ENCODE measurements at places on chromosomes 12 and 14.

GRCh38 chr12:49866859-49867569 lies 24.1 kb upstream of the BCDIN3D start:
- no peaks in the 10 kb centered on the region for H3K36me3 ChIP-seq
- peak; percentile 88 for DNase-seq
- no peak overlapping the region for H3K27ac ChIP-seq
- H3K4me3 ChIP-seq, result no peak overlapping the region

- no peaks in the 10 kb centered on the region for H3K4me1 ChIP-seq
- H3K36me3 ChIP-seq, result no peaks in the 10 kb centered on the region
- no peak overlapping the region for H3K4me3 ChIP-seq
- H3K27ac ChIP-seq, result no peak overlapping the region
Observed at GRCh38 chr12:18363321-18363720, 102.0 kb downstream of the PIK3C2G start.

GRCh38 chr12:77725611-77726010 lies 105.1 kb upstream of the NAV3 start:
- H3K4me1 ChIP-seq, result no peaks in the 10 kb centered on the region
- H3K27ac ChIP-seq, result no peak overlapping the region
- H3K36me3 ChIP-seq, result no peaks in the 10 kb centered on the region
- DNase-seq, result no peak
- no peak overlapping the region for H3K4me3 ChIP-seq

- H3K4me1 ChIP-seq, result peaks cover 47% of the 10 kb centered on the region
- DNase-seq, result no peak
- H3K4me3 ChIP-seq, result no peak overlapping the region
- peak overlapping the region; percentile 80 for H3K27ac ChIP-seq
Observed at GRCh38 chr12:50620109-50620977, 115.6 kb downstream of the DIP2B start.

DNA sequence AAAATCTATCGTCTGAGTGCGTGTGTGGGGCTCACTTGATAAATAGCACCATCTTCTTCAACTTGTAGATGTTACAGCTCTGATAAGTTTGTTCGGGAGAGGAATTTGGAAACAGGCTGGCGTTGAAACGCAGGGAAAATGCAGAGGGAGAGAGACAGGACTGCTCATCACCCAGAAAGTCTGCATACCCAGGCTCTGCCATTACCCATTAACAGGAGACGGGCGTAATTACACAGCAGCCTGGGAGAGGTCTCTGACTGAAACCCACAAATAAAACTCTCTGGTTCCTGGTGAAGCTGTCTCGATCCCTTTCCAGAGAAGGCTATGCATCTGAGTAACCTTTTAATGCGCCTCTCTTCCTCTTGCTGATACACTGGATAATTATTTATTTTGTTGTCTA lies 547.3 kb downstream of the BCL11B start:
- no peak overlapping the region for H3K27ac ChIP-seq
- H3K4me3 ChIP-seq, result no peak overlapping the region
- no peaks in the 10 kb centered on the region for H3K36me3 ChIP-seq
- no peaks in the 10 kb centered on the region for H3K4me1 ChIP-seq
- no peak for DNase-seq

GRCh38 chr12:77980782-77981181 lies 150.1 kb downstream of the NAV3 start:
- no peak overlapping the region for H3K27ac ChIP-seq
- DNase-seq, result no peak
- H3K27me3 ChIP-seq, result no peaks in the 10 kb centered on the region
- H3K4me1 ChIP-seq, result peaks cover 3% of the 10 kb centered on the region
- no peak overlapping the region for H3K4me3 ChIP-seq

- no peak for DNase-seq
- H3K27ac ChIP-seq, result no peak overlapping the region
Observed at GRCh38 chr12:30880061-30880460, 46.5 kb upstream of the TSPAN11 start.

- DNase-seq, result no peak
- H3K4me3 ChIP-seq, result no peak overlapping the region
- no peaks in the 10 kb centered on the region for H3K36me3 ChIP-seq
- H3K27ac ChIP-seq, result peak overlapping the region; percentile 67
Observed at GRCh38 chr12:11814374-11814773, 164.9 kb downstream of the ETV6 start.

DNA sequence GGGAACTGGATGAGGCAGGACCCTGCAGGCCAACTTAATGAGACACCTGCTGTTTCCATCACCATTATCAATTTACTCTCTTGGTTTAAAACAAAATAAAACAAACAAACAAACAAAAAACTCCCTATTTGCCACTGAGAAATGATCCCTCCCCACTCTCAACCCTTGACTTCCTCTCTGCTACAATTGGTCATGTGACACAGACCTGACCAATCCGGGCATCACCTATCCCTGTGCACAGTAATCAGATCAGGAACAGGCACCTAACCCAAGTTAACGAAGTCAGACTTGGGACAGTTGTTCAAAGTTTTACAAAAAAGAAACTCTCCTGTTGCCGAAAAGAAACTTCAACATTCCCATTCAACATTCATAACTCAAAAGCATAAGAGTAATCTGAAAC lies 58.4 kb downstream of the NELL2 start:
- no peaks in the 10 kb centered on the region for H3K27me3 ChIP-seq
- no peaks in the 10 kb centered on the region for H3K36me3 ChIP-seq
- H3K4me3 ChIP-seq, result no peak overlapping the region
- no peak for DNase-seq
- peaks cover 5% of the 10 kb centered on the region for H3K4me1 ChIP-seq

GRCh38 chr12:22190-22529 lies 44.4 kb upstream of the IQSEC3 start:
- no peaks in the 10 kb centered on the region for H3K27me3 ChIP-seq
- H3K4me3 ChIP-seq, result no peak overlapping the region
- H3K27ac ChIP-seq, result peak overlapping the region; percentile 11

GRCh38 chr12:43337571-43338444 lies 214.2 kb downstream of the ADAMTS20 start:
- DNase-seq, result no peak
- H3K4me1 ChIP-seq, result peaks cover 3% of the 10 kb centered on the region
- H3K27ac ChIP-seq, result no peak overlapping the region
- no peak overlapping the region for H3K4me3 ChIP-seq

- H3K4me1 ChIP-seq, result peaks cover 23% of the 10 kb centered on the region
- H3K36me3 ChIP-seq, result no peaks in the 10 kb centered on the region
- no peaks in the 10 kb centered on the region for H3K27me3 ChIP-seq
Observed at GRCh38 chr14:100304825-100305323, 1.4 kb downstream of the SLC25A29 start.

DNA sequence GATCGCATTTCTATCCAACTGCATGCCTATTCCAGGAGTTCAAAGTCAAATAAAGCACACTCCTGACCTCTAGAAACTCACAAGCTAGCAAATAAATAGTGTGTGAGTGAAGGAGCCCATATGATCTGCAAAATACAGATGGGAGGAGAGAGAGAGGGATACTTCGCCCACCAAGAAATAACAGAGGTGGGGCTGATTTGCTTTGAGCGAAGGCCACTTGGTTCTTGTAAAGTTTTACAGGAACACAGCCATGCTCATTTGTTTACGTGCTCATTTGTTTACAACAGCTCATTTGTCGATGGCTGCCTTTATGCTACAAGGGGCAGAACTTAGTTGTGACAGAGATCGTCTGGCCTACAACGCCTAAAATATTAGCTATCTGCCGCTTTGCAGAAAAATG lies 63.4 kb upstream of the GPATCH2L start:
- H3K27ac ChIP-seq, result no peak overlapping the region
- no peak for DNase-seq
- no peaks in the 10 kb centered on the region for H3K4me1 ChIP-seq
- peaks cover 2% of the 10 kb centered on the region for H3K27me3 ChIP-seq

DNA sequence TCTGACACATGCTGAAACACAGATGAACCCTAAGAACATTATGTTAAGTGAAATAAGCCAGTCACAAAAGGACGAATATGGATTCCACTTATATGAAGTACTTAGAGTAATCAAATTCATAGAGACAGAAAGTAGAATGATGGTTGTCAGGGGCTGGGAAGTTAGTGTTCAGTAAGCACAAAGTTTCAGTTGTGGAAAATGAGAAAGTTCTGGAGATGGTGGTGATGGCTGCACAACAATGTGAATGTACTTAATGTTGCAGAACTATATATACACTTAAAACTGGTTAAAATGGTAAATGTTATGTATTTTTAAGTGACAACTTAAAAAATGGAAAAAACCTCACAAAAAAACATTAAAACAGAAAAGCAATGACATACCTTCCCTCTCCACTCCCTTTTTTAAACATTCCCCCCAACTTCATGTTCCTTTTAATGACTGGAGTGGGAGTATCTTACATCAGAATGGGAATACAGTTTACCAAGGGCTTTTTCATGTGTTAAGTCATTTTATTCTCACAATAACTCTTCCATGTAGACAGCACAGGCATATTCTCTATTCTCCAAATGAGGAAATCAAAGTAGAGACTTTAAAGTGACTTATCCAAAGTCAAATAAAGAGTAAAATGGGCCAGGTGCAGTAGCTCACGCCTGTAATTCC lies 24.0 kb downstream of the BTBD7 start:
- H3K4me1 ChIP-seq, result peaks cover 41% of the 10 kb centered on the region
- no peak for DNase-seq
- peak overlapping the region; percentile 64 for H3K27ac ChIP-seq
- H3K4me3 ChIP-seq, result no peak overlapping the region
- H3K36me3 ChIP-seq, result peaks cover 8% of the 10 kb centered on the region

- H3K27me3 ChIP-seq, result peaks cover 4% of the 10 kb centered on the region
- H3K4me1 ChIP-seq, result no peaks in the 10 kb centered on the region
- H3K4me3 ChIP-seq, result no peak overlapping the region
- H3K36me3 ChIP-seq, result no peaks in the 10 kb centered on the region
Observed at GRCh38 chr12:5562581-5562980, 130.7 kb downstream of the NTF3 start.

GRCh38 chr14:90940318-90940962 lies 120.0 kb downstream of the RPS6KA5 start:
- no peak overlapping the region for H3K4me3 ChIP-seq
- H3K27ac ChIP-seq, result no peak overlapping the region
- peaks cover 6% of the 10 kb centered on the region for H3K4me1 ChIP-seq
- peaks cover 44% of the 10 kb centered on the region for H3K36me3 ChIP-seq
